ENCODE measurements at places on chromosomes 1 and 21. TPM values are rescaled to one million over a fixed set of nuclear protein-coding genes. Genes with fewer than 3 reads are reported as not detected.

Gene NGF
- not detected for total RNA-seq

GRCh38 chr1:196593955-196594354 is 14.3 kb downstream of the KCNT2 start:
- no peaks in the 10 kb centered on the region for H3K36me3 ChIP-seq
- no peak for DNase-seq
- no peak overlapping the region for H3K4me3 ChIP-seq
- no peaks in the 10 kb centered on the region for H3K4me1 ChIP-seq
- H3K27me3 ChIP-seq: no peaks in the 10 kb centered on the region
- H3K27ac ChIP-seq: no peak overlapping the region

- DNase-seq: no peak
- no peak overlapping the region for H3K27ac ChIP-seq
- no peak overlapping the region for H3K4me3 ChIP-seq
- peaks cover 7% of the 10 kb centered on the region for H3K27me3 ChIP-seq
- H3K36me3 ChIP-seq: no peaks in the 10 kb centered on the region
Measured at GRCh38 chr1:50308878-50309277, 114.4 kb downstream of the DMRTA2 start.

Gene TTC22
- 6.0 TPM for total RNA-seq

Gene ADAM30
- not detected for total RNA-seq

- no peaks in the 10 kb centered on the region for H3K36me3 ChIP-seq
- no peaks in the 10 kb centered on the region for H3K4me1 ChIP-seq
Measured at GRCh38 chr1:220321758-220322157, 49.5 kb upstream of the RAB3GAP2 start.

- no peak overlapping the region for H3K27ac ChIP-seq
- H3K4me1 ChIP-seq: no peaks in the 10 kb centered on the region
Measured at GRCh38 chr1:219505886-219506285, 107.0 kb downstream of the ZC3H11B start.

- H3K27me3 ChIP-seq: peaks cover 44% of the 10 kb centered on the region
- H3K27ac ChIP-seq: no peak overlapping the region
- H3K4me3 ChIP-seq: no peak overlapping the region
- no peak for DNase-seq
- no peaks in the 10 kb centered on the region for H3K36me3 ChIP-seq
Measured at GRCh38 chr1:30680429-30680828, 43.0 kb downstream of the MATN1 start.

GRCh38 chr1:225907341-225907740 is 16.7 kb downstream of the PYCR2 start:
- no peak overlapping the region for H3K27ac ChIP-seq
- peaks cover 2% of the 10 kb centered on the region for H3K36me3 ChIP-seq
- peaks cover 23% of the 10 kb centered on the region for H3K4me1 ChIP-seq
- H3K27me3 ChIP-seq: no peaks in the 10 kb centered on the region
- no peak overlapping the region for H3K4me3 ChIP-seq
- no peak for DNase-seq

Gene RHD
- total RNA-seq: not detected

DNA sequence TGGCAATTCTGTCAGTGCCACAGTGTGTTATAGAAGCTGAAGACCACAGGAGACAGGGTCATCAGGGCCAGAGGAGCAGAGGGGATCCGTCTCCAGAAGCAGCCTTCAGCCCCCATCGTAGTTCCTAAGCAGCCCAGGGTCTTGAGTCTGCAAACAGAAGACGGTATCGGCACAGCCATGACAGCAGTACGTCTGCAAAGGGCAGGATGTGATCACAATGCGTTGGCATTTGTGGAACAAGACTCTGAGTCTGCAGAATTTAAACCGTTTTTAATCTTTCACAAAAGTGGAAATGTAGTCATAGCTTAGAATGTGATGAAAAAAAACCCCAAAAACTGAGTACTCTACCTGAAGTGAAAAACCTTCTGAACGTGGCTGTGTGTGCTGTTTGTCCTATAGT is 44.0 kb upstream of the SCCPDH start:
- no peak overlapping the region for H3K4me3 ChIP-seq
- H3K36me3 ChIP-seq: peaks cover under 1% of the 10 kb centered on the region
- H3K27ac ChIP-seq: no peak overlapping the region

- no peak for DNase-seq
- no peaks in the 10 kb centered on the region for H3K4me1 ChIP-seq
- H3K4me3 ChIP-seq: no peak overlapping the region
- H3K27ac ChIP-seq: no peak overlapping the region
Measured at GRCh38 chr1:22526098-22526497, 37.2 kb upstream of the EPHA8 start.

DNA sequence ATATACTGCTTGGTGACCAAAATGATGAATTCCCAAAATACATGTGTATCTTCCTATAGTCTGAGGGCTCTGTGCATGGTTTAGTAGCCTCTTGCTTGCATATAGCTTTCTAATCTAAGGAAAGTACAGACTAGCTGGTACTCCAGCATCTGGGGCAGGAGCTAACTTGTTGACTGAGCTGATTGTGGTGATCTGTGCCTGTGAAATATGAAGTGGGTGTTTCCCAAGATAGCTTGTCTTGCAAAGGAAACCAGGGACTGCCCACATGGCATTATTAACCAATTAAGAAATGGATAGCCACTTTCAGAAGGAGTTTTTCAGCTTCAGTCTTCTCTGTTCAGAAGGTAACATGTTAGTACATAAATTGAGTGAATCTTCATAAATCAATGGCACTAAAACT is 219.8 kb downstream of the NEGR1 start:
- H3K4me1 ChIP-seq: no peaks in the 10 kb centered on the region
- H3K36me3 ChIP-seq: no peaks in the 10 kb centered on the region
- no peak for DNase-seq
- H3K27me3 ChIP-seq: no peaks in the 10 kb centered on the region
- no peak overlapping the region for H3K4me3 ChIP-seq

Gene GBP7
- total RNA-seq: not detected

DNA sequence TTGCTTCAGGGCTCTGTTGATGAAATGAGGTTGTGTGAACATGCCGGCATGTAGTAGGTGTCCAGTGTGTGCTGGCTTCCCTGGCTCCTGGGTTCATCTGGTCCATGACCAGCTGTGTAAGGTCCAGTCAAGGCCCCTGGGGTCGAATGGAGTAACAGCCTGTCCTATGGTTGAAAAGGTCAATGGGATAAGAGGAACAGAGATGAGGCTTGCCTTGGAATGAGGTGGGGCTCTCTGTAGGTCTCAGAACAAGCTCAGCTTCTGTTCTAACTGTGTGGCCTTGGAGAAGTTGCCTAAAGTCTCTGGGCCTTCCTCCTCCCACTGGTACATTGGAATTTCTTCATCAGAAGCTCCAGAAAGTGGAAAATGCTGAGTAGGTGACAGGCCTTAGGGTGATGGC is 26.6 kb downstream of the RPS6KA1 start:
- H3K27ac ChIP-seq: no peak overlapping the region
- H3K4me3 ChIP-seq: no peak overlapping the region
- no peaks in the 10 kb centered on the region for H3K4me1 ChIP-seq

DNA sequence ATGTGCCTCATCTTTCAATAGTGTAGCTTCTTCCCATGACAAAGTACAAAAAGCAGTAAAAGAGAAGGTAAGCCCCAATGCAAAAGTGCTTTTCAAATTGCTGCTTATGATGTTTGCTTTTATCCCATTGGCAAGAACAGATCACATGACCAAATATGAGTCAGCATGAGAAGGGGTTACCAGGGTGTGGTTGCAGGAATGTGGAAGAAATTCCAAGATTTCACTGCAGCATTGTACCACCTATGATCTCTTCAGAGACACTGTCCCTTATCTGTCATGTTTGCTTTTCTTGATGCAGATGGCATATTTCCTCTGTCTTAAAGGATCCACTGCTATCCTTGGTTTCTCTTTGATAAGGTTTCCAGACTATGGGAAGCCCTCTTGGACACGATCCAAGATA is 1006.9 kb upstream of the PRMT6 start:
- no peaks in the 10 kb centered on the region for H3K36me3 ChIP-seq
- H3K27ac ChIP-seq: no peak overlapping the region
- no peaks in the 10 kb centered on the region for H3K4me1 ChIP-seq
- no peak overlapping the region for H3K4me3 ChIP-seq
- DNase-seq: no peak
- H3K27me3 ChIP-seq: no peaks in the 10 kb centered on the region

DNA sequence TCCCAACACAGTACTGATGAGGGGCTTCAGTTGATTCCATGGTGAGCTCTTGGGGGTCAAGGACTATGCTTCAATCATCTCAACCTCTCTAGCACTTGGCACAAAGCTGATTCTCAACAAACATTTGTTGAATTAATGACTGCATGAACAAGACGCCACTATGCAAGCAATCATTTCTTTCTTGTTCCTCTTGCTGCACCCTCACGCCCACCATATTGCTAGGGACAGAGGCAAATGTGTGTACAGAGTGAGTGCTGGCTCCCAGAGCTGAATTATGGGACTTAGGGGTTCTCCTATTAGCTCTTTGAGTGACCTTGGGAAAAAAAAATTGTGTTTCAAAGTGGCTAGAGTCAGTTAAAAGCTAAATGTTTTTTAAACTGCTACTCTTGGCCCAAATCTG is 2.5 kb downstream of the ADAR start:
- peaks cover 53% of the 10 kb centered on the region for H3K36me3 ChIP-seq
- peak overlapping the region; percentile 37 for H3K27ac ChIP-seq
- no peak for DNase-seq
- no peak overlapping the region for H3K4me3 ChIP-seq
- H3K27me3 ChIP-seq: no peaks in the 10 kb centered on the region

DNA sequence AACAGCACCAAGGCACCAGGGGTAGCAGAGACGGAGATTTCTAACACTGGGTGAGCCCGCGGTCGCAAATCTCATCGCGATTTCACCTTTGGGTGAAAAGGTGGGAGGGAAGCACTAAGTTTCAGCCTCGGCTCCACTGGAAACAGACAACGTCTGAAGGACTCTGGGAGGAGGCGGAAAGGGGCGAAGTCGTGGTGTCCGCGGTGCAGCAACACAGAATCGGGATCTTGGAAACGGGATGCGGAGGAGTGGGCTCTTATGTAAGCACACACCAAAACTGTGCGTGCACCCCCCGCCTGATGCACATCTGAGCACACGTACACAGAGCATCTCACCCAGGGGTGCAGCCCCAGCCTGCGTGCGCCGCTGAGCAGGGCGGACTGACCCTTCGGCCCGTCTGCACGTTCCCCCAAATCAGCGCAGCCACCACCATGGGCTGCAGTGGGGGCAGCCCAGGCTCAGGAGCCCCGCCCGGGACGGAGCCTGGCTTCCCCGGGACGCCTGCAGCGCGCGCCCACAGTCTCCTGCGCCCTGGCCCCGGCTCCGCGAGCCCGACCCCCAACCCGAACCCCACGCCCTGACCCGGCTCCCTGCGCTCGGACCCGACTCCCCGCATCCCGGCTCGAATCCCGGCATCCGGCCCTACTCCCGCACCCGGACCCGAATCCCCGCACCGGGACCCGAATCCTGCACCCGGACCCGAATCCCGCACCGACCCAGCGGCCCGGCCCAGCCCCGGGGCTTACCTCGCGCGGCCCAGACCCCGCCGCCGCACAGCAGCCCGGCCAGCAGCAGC is 670 bp downstream of the CLSTN1 start:
- H3K27me3 ChIP-seq: no peaks in the 10 kb centered on the region
- no peak for DNase-seq
- peaks cover 59% of the 10 kb centered on the region for H3K4me1 ChIP-seq
- H3K4me3 ChIP-seq: peak overlapping the region; percentile 92
- no peaks in the 10 kb centered on the region for H3K36me3 ChIP-seq

DNA sequence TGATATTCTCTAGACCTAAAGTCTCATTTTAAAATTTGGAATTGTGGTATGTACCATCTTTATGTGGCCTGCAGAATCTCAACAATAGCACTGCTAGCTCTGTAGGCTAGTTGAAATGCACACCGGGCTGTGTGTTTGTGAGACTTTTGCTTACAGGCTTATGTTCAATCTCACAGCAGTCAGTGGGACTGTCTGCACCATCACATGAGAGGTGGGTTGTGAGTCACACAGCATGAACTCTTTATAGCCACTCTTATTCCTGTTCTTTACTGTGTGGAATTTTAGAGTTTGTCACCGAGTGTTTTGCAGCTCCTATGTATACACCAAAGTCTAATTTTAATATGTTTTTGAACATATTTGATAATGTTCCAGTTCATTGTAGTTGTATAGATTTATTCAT is 74.6 kb downstream of the RASAL2 start:
- H3K27me3 ChIP-seq: peaks cover 1% of the 10 kb centered on the region
- H3K4me1 ChIP-seq: no peaks in the 10 kb centered on the region
- no peak for DNase-seq
- no peaks in the 10 kb centered on the region for H3K36me3 ChIP-seq
- H3K4me3 ChIP-seq: no peak overlapping the region

DNA sequence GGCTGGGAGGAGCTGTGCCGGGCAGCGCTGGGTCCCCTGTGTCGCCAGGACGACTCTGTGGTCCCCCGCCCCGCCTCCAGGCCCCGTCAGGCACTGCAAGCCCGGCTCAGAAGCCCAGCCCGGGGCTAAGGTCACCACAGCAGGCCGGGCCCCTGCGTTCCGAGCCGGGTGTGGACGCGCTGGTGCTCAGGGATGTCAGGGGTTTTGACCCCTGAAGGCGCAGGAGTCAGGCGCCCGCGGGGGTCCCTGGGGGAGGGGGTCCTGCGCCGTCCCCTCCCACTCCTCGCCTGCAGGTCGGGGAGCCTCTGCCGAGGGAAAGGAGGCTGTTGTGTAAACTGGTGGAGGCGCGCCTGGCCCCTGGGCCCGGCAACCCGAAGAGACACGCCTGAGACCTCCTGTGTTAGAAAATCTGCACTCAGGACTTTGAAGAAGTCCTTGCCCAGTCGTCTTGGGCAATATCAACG is 23.7 kb upstream of the TMEM54 start:
- DNase-seq: no peak
- peaks cover 19% of the 10 kb centered on the region for H3K4me1 ChIP-seq
- H3K36me3 ChIP-seq: no peaks in the 10 kb centered on the region
- H3K27me3 ChIP-seq: peaks cover 47% of the 10 kb centered on the region

Gene MYCL
- total RNA-seq: 0.10 TPM

Gene CD160
- not detected for total RNA-seq

Gene TFF2
- not detected for total RNA-seq

Gene SPRR2G
- not detected for total RNA-seq

All from activated B cell treated with CpG ODN at 0.5 μM for 24 hours (primary cell).